ENCODE measurements at places on chromosomes 7 and 10.

DNA sequence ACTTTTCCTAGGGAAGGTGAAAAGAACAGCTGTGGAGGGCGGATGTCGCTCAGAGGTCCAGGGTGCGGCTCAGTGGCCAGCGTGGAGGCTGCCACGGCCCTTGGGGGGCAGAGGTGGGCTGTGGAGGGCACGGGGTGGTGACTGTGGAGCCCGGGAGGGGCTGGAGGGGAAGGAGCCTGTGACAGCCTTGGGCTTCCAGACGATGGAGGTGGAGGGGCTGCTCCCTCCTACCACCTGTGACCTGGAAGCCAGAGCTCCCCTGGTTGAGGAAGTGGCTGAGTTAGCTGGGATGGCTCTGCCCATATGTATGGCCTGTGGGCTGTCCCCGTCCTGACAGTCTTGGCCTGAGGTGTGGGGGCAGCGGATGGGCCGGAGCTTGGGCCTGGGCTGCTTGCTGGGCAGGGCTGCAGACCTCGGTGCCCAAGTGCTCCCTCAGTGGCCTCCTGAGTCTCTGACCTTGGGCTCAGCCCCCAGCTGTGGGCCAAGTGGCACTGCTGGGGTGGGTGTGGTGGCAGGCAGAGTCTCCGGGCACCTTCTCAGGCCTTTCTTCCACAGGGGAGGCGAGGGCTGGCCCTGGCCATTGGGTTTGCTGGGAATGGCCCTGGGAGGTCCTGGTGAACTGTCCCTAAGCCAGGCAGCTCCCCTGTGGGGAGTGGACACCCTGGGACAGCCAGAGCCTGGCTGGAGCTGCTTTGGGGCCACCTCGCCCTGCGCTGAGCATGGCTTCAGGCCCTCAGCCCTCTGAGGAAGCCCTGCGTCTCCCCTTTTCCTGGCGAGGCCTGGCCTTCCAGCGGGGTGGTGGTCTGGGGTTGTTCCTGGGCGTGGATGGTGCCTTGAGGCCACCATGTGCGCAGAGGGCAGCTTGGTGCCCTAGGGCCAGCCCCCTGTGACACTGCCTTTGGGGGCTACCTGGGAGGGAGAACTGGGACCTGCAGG is 3.9 kb downstream of the BRI3 start:
- no peak for DNase-seq

DNA sequence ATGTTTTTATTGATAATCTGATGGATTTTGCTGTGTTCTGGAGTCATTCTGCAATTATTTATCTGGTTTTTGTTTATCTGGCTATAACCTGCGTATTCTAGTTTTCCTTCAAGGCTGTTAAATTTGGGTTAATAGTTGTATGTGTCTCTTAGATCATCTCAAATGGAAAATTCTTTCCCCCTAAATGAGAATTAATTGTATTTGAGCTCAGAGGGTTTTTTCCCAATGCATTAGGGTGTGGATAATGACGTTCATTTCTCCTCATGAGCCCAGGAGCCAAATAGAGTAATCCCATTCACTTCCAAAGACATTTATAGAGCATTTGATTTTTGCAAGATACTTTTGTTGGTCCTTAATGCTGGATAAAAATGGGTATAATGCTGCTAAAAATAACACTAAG is 564.6 kb downstream of the GALNT17 start:
- no peak for DNase-seq

DNA sequence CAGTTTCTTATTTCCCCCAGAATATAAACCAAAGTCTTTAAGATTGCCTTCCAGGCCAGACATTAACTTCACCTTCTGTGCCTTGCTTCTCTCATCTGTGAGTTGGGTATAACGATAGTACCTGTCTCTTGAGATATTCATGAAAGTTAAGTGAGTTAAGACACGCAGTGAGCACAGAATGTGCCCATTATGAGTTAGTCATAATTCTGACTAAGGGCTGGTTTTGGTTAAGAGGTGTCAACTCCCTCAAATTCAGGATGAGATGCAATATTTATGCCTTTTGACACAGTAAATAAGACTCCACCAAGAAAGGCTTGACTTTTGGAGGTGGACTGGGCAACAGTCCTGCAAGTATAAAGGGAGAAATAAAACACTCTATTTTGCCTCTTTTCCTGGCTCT is 528.7 kb upstream of the IGFBP3 start:
- no peak for DNase-seq

DNA sequence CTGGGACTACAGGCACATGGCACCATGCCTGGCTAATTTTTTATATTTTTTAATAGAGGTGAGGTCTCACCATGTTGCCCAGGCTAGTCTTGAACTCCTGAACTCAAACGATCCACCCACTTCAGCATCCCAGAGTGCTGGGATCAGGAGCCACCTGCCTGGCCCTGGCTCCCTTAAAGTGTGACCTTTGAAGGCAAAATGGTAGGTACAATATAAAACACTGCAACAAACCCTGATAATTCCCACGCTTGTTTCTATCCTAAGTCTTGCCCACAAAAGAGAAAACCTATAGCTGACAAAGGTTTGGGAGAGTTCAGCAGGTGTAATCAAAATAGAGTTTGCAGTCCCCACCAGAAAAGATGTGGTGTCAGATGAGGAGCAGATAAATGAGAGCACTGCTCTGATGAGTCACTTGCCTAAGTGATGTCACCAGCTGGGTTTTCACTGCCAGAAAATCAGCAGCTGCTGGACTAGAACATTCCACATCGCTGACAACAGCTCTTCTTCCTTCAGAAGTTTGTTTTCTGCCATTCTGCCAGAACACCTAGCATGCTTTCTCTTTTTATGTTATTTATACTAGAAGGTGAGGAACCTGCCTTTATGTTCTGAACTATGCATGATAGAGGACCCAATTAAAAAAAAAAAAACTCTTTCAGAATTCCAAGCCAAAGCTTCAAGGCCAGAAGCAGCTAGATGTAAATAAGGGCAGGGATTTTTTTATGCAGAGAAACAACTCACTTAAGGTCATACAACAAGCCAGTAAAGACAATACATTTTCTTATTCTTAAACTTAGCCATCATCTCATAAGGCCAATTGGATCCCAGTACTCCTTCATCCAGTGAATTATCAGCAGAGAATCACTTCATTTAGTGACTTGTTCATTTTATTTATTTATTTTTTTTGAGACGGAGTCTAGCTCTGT is 18.0 kb downstream of the PURB start:
- DNase-seq: no peak

DNA sequence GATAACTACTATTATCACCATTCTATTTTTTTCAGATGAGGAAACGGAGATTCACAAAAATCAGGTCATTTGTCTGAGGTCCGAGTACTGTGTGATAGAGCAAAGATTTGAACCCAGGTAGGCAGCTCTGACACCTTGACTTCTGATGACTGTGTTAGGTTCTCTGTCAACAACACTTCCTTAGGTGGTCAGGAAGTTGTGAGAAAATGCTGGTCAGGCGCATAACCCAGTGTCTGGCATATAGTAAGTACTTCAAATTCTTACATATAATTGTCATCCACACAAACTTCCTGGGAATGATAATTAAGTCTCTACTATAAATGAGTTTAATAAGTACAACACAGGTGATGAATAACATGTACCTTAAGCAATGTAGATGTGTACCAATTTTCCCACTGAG is 381.5 kb downstream of the NEBL start:
- no peak for DNase-seq

GRCh38 chr7:2242541-2243429 is 759 bp downstream of the NUDT1 start:
- no peak for DNase-seq

DNA sequence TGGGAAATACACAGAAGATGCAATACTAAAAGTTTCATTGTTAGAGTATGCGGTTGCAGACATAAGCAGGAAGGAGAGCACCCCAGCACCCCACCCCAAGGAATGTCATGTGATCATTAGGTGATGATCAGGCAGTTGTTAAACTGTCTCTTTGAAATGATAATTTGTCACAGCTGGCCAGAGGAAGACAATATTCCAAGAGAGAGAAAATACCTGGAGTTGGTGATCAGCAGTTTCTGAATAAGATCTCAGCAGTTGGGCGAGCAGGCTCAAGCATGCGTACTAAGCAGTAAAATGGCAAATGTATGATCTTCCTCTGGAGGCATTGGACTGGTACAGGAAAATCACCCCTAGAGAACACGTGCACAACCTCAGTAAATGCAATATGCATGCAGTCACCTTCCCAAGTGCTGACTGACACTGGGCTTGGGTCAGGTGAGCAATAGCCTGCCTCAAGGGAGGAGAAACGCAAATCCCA is 250.1 kb upstream of the MBL2 start:
- DNase-seq: no peak

- no peak for DNase-seq
These were observed 60.9 kb downstream of the ABCC2 start for GRCh38 chr10:99843310-99843709.

GRCh38 chr7:91993976-91994375 is 53.3 kb downstream of the AKAP9 start:
- no peak for DNase-seq

DNA sequence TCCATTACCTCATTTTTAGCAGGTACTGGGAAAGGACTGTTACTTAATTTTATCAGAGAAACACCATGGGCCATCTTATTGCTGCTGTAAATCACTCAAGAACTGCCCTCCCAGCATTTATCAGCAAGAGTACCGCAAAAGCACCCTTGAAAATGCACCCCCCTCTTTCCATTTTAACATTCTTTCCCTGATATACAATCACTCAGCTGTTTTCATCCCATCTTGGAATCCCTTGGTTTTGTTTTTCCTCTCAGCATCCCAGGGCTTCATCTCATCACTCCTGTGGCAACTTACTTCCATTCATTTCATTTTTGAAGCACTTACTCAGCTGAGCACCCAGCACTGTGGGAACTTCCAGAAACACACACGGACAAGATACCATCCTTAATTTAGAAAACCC is 36.5 kb downstream of the RAPGEF5 start:
- no peak for DNase-seq

GRCh38 chr10:4383651-4384098 is 442.3 kb upstream of the AKR1E2 start:
- no peak for DNase-seq

DNA sequence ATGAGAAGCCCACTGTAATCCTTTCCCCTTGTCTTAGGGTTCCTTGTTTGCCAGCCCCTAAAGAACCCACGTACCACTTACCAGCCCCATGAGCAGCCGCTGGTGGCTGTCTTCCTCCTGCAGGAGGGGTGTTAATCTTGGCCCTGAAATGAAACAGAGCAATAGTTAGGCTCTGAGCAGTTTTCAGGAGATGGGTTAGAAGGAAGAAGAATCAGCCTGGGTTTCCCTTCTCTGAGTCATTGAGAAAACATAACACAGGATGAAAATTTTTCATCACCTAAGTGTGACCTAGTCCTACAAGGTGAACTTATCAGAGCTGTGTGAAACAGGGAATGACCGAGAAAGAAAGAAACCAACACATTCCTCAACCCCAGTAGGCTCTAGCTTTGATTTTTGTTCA is 90.0 kb downstream of the GSAP start:
- no peak for DNase-seq

DNA sequence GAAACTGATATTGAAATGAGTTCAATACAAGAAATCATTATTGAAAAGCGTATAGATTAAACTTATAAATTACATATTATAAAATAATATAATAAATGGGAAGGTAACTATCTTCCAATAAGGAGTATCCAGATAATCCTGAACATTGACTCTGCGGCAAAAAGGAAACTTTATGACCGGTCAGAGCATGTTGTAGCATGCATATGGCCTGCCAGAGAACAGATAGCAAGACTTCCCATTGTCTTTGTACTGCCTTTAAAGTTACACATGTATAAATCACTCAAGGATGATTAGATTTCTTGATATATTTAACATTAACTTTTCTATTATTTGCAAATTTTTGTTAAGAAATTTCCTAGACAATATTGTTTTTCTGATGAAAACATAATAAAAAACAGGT is 56.2 kb upstream of the ETV1 start:
- DNase-seq: no peak

DNA sequence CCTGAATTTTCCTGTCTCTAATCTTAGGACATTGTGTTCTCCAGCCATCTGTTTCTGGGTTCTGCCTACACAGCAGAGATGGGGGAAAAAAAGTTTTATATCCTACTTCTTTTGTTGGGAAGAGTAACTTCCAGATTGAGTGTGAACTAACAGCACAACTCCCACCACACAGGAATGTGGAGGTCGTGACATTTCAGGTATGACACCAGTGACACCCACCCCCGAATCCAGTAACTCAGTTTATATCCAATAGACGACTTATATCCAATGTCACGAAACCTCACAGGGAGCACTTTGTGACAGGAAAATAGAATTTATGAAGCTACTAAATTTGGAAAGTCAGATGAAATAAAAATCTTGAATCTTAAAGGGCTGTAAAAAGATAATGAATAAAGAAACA is 211.9 kb upstream of the GRM3 start:
- no peak for DNase-seq

GRCh38 chr10:36303896-36304295 is 661.8 kb upstream of the FZD8 start:
- no peak for DNase-seq

- no peak for DNase-seq
These were observed 44.7 kb downstream of the KLF6 start for GRCh38 chr10:3740157-3740871.

- no peak for DNase-seq
These were observed 34.7 kb downstream of the WAPL start for GRCh38 chr10:86486856-86487255.

DNA sequence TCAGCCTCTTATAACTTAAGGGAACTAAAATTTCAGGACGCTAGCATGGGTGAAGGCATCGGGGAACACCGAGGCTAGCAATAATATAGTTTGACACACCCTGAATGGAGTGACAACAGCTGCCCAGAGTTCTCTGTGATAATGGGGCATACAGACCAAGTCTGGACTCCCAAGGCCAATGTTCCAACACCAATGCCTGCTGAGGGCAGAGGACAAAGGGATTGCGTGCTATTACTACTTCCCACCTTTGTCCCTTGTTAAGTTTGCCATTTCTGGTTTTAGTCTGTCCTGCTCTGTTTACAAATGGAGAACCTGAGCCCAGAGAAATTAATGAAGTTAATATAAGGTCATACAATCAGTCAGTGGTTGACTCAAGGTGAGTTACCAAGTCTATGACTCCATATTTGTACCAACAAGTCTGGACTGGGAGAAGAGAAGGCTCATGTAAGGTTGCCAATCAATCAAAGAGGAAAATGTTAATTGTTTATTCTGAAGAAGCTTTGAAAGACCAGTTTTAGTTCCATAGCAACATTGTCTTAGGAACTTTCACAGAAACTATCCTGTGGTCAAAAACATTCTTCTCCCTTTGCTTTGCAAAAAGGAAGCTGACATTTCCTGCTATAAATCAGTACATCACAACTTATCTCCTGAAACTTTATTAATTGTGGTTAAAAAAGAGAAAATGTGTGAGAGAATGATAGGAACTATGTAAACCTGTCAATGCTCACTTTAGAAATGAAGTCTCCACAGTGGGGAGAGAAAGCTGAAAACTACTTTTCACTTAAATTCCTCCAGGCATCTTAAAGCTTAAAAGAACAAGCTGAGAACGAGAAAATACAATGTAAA is 74.5 kb downstream of the CCDC6 start:
- no peak for DNase-seq
